ENCODE measurements at places on chromosomes 6 and 20. TPM values are rescaled to one million over a fixed set of nuclear protein-coding genes. Genes with fewer than 3 reads are reported as not detected.

The HCRTR2 gene
- total RNA-seq, result not detected

- H3K27me3 ChIP-seq, result no peaks in the 10 kb centered on the region
- peaks cover 18% of the 10 kb centered on the region for H3K36me3 ChIP-seq
- DNase-seq, result peak; percentile 44
- H3K27ac ChIP-seq, result peak overlapping the region; percentile 65
- H3K4me1 ChIP-seq, result peaks cover 74% of the 10 kb centered on the region
Observed at GRCh38 chr6:15389765-15390723, 144.2 kb downstream of the JARID2 start.

GRCh38 chr20:53907968-53908751 lies 162.2 kb downstream of the BCAS1 start:
- no peak overlapping the region for H3K27ac ChIP-seq
- H3K4me1 ChIP-seq, result peaks cover 29% of the 10 kb centered on the region
- no peak for DNase-seq
- no peak overlapping the region for H3K4me3 ChIP-seq

DNA sequence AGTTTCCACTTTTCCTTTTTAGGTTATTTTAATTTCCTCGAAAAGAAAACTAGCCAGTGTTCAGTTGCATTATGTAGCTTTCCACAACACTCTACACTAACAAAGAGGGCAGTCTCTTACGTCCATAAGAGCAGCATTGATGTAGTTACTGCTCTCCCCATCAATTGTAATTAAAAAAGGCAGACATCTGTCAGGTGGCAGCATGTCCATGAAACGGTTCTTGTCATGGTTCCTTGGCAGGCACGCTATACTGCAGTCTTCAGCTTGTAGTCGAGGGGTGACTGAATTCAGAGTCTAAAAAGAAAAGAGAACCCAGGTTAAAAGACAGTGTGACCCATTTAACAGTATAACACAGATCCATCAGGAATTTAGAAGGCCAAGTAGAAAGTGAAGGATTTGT lies 80.1 kb upstream of the THEMIS start:
- H3K4me1 ChIP-seq, result peaks cover 58% of the 10 kb centered on the region
- H3K27me3 ChIP-seq, result no peaks in the 10 kb centered on the region
- H3K36me3 ChIP-seq, result peaks cover 60% of the 10 kb centered on the region
- no peak for DNase-seq
- peak overlapping the region; percentile 53 for H3K4me3 ChIP-seq

GRCh38 chr6:149052350-149053106 lies 265.0 kb upstream of the TAB2 start:
- peaks cover 23% of the 10 kb centered on the region for H3K4me1 ChIP-seq
- no peaks in the 10 kb centered on the region for H3K27me3 ChIP-seq
- peak overlapping the region; percentile 31 for H3K4me3 ChIP-seq
- H3K27ac ChIP-seq, result peak overlapping the region; percentile 55
- peak; percentile 43 for DNase-seq
- no peaks in the 10 kb centered on the region for H3K36me3 ChIP-seq

The TBXT gene
- total RNA-seq, result not detected

The GPR6 gene
- not detected for total RNA-seq

DNA sequence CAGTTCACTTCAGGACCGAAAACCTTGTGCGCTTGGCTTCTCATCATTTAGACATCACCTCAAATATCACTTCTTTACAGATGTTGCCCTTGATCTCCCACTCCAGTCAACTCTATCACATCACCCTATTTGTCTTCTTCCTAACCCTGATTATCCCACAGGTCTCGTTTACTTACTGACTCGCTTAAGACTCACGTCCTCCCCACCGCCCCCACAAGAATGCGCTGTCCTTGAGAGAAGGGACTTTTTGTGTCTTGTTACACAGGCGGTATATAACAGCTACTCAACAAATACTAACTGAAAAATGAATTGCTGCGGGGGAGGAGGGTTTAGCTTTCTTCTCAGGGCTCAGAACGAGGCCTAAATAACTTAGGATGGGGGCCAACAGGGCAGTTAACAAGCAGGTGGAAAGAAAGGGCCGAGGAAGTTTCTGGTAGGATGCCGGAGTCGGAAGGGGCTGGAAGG lies 527 bp downstream of the TOMM34 start:
- peak overlapping the region; percentile 84 for H3K4me3 ChIP-seq
- no peaks in the 10 kb centered on the region for H3K27me3 ChIP-seq
- DNase-seq, result peak; percentile 92
- peaks cover 45% of the 10 kb centered on the region for H3K36me3 ChIP-seq

DNA sequence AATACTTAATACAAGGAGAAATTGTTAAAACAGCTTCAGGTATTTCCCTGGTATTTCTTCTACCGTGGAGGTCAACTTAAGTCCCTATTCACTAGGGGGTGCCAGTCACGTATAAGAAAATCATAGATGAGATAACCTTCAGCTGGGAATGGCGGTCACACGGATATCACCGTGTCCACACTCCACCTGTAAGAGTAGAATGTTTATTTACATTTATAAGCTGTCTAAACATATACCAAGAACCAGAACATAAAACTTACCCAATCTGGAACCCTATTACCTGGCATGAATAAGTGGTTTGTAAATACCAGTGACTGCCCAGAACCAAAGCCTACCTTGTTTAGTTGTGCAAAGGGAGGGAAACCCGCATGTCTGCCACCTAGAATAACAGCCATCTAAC lies 1.9 kb upstream of the ELOVL4 start:
- peak; percentile 90 for DNase-seq
- peaks cover 23% of the 10 kb centered on the region for H3K4me1 ChIP-seq
- H3K36me3 ChIP-seq, result no peaks in the 10 kb centered on the region

- H3K27ac ChIP-seq, result no peak overlapping the region
- no peak for DNase-seq
- no peak overlapping the region for H3K4me3 ChIP-seq
- H3K36me3 ChIP-seq, result no peaks in the 10 kb centered on the region
- H3K27me3 ChIP-seq, result peaks cover 9% of the 10 kb centered on the region
Observed at GRCh38 chr6:31379850-31380249, 22.9 kb upstream of the HLA-B start.

- no peak overlapping the region for H3K27ac ChIP-seq
- no peaks in the 10 kb centered on the region for H3K36me3 ChIP-seq
- no peak for DNase-seq
- H3K4me1 ChIP-seq, result no peaks in the 10 kb centered on the region
Observed at GRCh38 chr6:126372626-126373025, 32.7 kb downstream of the CENPW start.

DNA sequence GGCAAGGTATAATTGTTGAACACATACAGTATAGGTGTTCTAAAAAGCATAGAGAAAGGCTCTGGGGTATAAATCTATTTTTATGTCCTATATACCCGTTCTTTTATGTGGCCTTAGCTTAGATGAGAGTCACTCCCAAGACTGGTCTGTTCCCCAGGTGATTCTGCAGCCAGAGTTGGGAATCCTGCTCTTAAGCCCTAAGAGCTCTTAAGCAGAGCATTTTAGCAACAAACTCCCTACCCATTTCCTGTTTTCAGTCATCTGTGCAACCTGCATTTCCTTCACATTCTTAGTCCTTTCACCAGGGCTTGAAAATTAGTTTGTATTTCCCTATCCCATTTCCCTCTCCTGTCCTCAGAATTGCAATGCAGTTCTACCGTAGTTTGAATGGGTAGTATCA lies 166.1 kb downstream of the HS3ST5 start:
- H3K36me3 ChIP-seq, result no peaks in the 10 kb centered on the region
- no peak overlapping the region for H3K27ac ChIP-seq
- no peak overlapping the region for H3K4me3 ChIP-seq
- H3K27me3 ChIP-seq, result peaks cover 2% of the 10 kb centered on the region
- no peak for DNase-seq

- no peak overlapping the region for H3K4me3 ChIP-seq
- DNase-seq, result no peak
- peaks cover 37% of the 10 kb centered on the region for H3K27me3 ChIP-seq
- peaks cover 1% of the 10 kb centered on the region for H3K4me1 ChIP-seq
Observed at GRCh38 chr20:25070821-25071473, 11.0 kb downstream of the VSX1 start.

GRCh38 chr6:42264162-42264851 lies 46.6 kb upstream of the MRPS10 start:
- peaks cover 8% of the 10 kb centered on the region for H3K36me3 ChIP-seq
- H3K27ac ChIP-seq, result no peak overlapping the region
- peaks cover 8% of the 10 kb centered on the region for H3K4me1 ChIP-seq
- H3K27me3 ChIP-seq, result no peaks in the 10 kb centered on the region
- no peak for DNase-seq

The SEL1L2 gene
- not detected for total RNA-seq

The MAP3K4 gene
- total RNA-seq, result 48.7 TPM

DNA sequence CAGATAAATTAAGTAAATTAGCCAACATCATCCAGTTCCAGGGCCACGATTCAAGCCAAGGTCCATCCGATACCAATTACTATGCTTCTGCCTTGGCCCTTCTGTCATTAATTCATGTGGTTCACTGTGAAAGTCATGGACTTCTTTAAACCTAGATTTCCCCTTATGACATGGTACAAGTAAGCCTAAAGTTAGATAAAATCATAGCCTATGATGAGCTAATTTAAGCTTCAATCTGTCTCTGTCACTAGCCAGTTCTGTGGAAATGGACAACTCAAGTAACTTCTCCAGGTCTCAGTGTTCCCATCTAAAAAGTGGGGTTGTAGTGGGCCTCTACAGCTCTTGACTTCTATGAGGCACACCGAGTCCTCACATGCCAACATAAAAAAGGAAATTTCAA lies 225.5 kb upstream of the MARCKS start:
- no peak overlapping the region for H3K4me3 ChIP-seq
- H3K4me1 ChIP-seq, result peaks cover 31% of the 10 kb centered on the region

DNA sequence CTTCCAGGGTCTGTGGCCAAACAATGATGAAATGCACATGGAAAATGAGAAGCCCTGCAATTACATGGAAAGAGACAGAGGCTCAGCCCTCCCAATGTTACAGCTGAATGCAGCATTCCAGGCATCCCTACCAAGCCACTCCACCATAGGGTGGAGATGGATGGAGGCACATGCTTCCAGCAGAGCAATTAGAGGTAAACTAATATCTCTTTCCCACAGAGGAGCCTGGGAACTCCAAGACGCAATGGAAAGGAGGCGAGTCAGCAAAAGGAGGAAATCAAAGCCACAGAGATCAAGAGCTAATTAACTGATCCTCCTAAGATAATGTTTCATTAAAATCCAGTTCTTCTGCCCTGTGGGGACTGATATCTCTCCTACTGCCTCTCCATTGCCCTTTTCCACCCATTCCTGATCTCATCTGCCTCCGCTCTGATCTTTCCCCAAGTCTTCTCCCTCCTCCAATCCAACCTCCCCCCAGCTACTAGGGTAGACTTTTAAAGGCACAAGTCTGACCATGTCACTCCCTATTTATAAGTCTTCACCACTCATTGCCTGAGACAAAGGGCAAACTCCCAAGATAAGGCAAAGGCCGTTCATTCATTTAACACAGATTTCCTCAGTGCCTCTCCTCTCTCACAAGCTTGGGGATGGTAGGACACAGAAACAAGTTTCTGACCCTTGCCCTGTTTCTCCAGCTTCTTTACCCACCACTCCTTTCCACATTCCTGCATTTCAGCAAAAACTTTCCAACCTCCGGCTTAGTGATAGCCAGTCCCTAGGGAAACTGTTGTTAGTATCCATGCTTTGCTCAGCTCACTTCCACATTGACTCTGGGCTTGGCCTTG lies 14.3 kb upstream of the KCNB1 start:
- peaks cover 21% of the 10 kb centered on the region for H3K27me3 ChIP-seq
- H3K4me1 ChIP-seq, result no peaks in the 10 kb centered on the region
- no peak for DNase-seq

- H3K27me3 ChIP-seq, result no peaks in the 10 kb centered on the region
- H3K27ac ChIP-seq, result peak overlapping the region; percentile 25
- DNase-seq, result no peak
- peaks cover 35% of the 10 kb centered on the region for H3K4me1 ChIP-seq
- peaks cover 19% of the 10 kb centered on the region for H3K36me3 ChIP-seq
- no peak overlapping the region for H3K4me3 ChIP-seq
Observed at GRCh38 chr20:53606364-53606985, 12.8 kb upstream of the ZNF217 start.

DNA sequence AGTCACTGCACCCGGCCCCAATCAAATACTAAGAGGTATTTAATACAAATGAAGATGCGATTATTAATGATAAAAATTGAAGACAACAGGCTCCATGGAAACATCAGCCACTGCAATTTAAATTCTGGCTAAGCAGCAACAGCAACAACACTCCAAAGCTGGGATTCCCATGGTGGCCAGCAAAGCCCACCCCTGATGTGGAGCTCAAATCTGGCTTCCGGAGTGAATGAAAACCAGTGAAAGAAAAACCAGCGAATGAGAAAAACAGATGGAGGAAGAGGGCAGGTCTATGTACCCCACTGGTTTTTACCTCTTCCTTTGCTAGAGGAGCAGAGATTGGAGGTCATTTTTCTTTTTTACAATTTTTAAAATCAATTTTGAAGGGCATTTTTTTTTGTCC lies 135.9 kb upstream of the PDE10A start:
- DNase-seq, result no peak
- H3K4me3 ChIP-seq, result no peak overlapping the region
- H3K4me1 ChIP-seq, result no peaks in the 10 kb centered on the region
- H3K36me3 ChIP-seq, result no peaks in the 10 kb centered on the region
- H3K27me3 ChIP-seq, result peaks cover 9% of the 10 kb centered on the region
- H3K27ac ChIP-seq, result no peak overlapping the region

DNA sequence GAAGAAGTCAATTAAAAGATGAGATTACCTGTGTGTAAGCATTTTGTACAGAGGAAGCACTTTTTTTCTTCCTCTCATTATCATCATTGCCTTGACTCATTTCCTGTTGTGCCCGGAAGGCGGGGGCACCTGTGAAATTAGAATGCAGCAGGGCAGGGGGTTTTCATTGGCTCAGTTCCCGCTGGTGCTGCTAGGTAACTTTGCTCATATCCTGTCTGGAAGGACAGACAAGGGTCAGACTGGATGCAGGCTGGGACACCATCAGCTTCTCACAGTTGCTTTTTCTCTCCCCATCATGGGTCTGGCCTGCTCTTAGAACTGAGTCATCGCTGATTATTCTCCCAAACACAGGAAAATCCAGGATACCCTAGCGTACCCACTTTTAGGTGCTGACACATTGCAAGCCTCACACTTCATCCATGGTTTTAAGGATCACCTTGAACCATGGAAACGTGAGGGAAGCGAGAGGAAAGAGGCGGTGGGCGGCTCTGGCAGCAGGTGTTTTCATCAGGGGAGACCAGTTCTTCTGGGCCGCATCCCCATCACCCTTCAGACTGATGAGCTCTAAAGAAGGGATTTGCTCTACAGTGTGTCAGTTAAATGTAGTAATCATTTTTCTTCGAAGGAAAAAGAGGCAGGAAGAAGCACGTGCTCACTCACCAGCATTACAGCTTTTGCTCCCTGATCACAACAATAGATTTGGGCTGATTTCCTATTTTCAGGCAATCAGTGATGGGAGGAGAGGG lies 195.7 kb upstream of the SASH1 start:
- H3K27ac ChIP-seq, result peak overlapping the region; percentile 91
- H3K4me3 ChIP-seq, result peak overlapping the region; percentile 46
- H3K27me3 ChIP-seq, result peaks cover 4% of the 10 kb centered on the region
- H3K4me1 ChIP-seq, result peaks cover 11% of the 10 kb centered on the region

The GRM4 gene
- 0.14 TPM for total RNA-seq

- H3K36me3 ChIP-seq, result no peaks in the 10 kb centered on the region
- no peak for DNase-seq
- H3K27ac ChIP-seq, result no peak overlapping the region
- H3K27me3 ChIP-seq, result no peaks in the 10 kb centered on the region
- no peak overlapping the region for H3K4me3 ChIP-seq
Observed at GRCh38 chr6:37673436-37673835, 24.2 kb downstream of the MDGA1 start.

- no peaks in the 10 kb centered on the region for H3K36me3 ChIP-seq
- no peak for DNase-seq
- H3K27ac ChIP-seq, result no peak overlapping the region
- no peaks in the 10 kb centered on the region for H3K4me1 ChIP-seq
- no peaks in the 10 kb centered on the region for H3K27me3 ChIP-seq
Observed at GRCh38 chr6:95743591-95743990, 166.3 kb downstream of the MANEA start.
